ENCODE measurements at places on chromosomes 1 and 21.
A peak's percentile ranks its signal among the peaks of the same experiment; 100 is the strongest.

GRCh38 chr1:165434281-165434680 lies 10.6 kb downstream of the RXRG start:
- DNase-seq = no peak

DNA sequence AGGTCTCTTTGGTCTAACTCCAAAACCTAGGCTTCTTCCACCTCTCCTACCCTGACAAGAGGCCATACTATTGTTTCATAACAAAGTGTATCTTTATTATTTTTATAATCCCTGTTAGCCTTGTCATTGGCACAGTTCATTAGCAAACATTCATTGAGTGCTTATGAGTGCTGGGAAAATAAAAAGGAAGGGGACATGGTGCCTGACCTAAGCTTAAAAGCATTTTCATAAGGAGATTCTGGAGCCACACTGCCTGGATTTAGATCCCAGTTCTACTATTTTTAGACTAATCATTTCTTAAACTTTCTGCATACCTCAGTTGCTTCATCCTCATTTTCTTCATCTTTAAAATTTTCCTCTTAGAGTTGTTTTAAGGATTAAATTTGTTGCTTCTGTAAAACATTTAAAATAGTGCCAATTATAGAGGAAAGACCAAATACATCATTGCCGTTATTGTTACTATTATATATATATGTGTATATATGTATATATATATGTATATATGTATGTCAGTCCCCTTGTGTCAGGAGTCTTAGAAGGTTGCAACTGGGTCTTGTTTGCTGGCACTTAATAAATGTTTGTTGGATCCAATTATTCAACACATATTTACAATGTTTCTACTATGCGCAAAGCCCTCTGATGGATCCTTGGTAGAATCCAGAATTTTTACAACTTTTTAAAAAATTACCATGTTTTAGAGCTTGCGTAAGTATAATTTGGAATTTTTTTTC lies 250.9 kb upstream of the SGIP1 start:
- no peak for DNase-seq

DNA sequence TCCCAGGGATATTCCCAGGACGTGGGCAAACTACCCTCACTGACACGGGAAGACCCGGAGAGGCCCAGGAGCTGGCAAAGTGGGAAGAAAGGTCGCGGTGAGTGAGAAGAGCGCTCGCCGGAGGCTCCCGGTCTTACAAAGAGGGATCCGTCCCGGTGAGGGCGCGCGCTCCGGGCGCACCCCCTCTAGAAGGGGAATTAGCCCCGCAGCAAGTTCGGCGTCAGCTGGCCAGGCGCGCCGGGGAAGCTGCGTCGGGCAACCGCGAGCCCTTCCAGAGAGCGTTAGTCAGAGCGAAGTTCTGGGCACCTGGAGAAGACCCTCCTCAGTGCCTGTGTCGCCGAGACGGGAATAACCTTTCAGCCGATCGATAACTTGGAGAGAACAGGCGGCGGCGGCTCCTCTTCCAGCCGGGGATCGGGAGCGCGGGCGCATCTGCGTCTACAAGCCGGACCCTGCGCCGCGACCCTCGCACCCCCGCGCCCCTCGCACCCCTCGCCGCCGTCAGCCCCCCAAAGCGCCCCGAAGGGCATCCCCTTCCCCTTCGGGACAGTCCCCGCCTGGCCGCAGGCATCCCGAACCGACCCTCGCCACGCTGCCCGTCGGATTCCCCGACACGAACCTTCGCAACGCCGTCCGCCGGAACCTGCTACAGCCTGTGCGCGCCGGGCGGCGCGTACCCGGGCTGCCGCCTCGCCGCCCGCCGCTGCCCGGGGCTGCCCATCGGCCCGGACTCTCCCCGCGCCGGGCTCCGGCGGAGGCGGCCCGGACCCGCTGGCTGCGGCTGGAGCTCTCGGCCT lies 485 bp downstream of the SIPA1L2 start:
- peak; percentile 35 for DNase-seq

GRCh38 chr1:66778969-66779368 lies 22.1 kb downstream of the INSL5 start:
- no peak for DNase-seq

DNA sequence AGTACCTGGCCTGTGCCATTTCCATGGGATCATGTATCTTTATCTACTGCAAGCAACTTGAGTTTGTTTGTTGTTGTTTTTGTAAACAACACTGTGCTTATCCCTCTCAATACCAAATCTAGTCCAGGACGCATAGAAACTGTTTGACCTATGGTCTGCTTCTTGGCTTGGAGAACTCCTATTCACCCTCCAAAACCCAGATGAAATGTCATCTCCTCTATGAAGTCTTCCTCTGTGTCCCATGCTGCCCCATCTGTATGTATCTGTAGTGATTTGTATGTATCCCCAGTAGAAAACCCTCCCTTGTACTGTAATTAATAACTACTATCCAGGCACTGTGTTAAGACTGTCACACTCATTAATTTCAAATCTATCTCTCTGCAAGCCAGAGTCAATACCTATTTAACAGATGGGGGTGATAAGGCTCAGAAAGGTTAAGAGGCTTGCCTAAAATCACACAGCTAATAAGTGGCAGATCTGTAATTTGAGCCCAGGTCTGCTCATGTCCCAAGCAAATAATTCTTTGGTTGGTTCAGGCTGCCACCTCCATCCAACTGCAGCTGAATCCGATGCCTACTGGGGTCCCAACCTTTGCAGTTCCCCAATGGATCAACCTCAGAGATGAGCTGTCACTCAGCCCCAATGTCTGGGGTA lies 24.6 kb upstream of the ECE1 start:
- no peak for DNase-seq

DNA sequence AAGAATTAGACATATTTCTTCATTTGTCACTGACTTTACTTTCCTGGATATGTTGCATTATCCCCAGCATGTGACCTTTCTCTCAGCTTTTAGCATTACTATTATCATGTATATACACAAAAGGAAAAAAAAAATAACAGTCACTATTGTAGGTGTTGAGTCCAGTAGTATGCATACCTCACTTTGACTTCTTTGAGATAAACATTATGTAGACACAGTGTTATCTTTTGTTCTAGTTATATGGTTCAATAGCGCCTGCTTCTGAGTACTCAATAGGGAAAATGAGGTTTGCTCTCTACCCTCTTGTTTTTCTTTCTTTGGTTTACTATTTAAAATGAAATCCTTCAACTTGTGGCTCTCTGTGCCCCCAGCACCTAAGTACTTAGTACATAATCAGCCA lies 409.6 kb upstream of the PKN2 start:
- DNase-seq = no peak

DNA sequence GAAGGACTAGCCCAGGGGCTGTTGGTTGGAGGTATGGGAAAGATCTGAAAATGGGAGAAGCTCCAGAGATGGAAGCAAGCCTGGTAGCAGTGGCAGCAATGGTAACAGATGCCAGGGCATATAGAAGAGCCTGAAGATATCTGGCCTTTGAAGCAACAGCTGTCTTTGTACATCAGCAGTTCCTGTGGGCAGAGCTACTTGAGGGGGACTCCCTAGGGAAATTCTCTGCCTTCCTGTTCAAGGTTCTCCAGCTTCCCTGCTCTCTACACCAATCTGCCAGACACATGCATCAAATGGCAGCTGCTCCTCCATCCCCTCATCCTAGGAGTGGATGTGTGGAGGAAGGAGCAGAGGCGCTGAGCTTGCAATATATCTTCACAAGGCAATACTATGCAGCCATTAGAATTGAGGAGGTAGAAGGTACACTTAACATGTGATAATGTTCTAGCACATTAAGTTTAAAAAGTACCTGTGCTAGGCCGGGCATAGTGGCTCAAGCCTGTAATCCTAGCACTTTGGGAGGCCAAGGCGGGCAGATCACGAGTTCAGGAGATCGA lies 2.2 kb downstream of the TMEM35B start:
- DNase-seq = peak; percentile 92

DNA sequence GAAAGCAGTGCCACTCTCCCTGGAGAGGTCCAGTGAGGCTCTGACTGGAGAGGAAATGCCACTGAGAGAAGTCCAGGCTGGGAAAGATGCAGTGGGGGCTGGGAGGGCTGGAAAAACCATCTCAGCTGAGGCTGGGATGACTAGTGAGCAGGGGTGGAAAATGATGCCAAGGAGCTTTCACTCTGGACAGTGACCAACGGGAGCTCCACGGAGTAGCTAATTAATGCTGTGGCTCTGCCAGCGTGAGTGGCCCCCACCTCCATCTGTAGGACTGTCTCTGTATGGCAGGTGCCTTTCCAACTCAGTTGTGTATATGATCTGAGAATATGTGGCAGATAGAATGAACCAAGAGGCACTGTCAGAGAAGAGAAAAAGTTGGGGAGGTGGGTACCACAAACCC lies 86.7 kb downstream of the DDX20 start:
- DNase-seq = no peak

DNA sequence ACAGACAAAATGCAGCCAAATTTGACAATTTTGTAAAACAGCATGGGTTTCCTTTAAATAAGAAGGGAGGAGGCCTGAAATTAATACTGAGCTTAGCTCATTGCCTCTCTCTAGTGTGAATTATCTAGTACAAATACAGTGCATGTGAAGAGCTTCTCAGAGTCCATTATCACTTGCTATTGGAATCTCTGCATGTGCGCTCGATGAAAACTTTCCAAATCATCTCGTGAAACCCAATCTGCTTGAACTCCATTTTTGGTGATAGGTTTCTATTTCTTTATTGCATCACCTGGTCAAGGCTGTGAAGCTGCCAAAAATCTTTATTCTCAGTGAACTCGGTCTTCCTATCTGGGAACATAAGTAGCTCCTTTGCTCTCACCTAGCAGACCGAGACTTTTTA lies 49.5 kb upstream of the LYPLAL1 start:
- no peak for DNase-seq

DNA sequence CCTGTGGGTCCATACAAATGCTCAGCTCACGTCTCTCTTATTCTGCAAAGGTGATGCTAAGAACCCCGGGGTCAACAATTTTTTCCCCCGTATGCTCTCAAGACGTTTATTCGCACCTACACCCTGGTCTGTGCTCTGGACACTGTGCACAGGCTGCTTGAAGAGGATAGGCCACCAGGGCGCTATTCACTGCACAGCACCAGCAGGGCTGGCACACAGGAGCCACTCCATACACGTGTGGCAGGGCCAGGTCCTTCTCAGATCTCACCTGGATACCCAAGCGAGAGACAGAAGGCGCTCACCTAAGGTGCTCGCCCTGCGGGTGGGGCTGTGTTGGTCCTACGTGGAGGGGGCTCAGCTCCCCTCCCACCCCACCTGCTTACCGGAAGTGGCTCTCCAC lies 16.7 kb downstream of the TMEM63A start:
- DNase-seq = no peak

DNA sequence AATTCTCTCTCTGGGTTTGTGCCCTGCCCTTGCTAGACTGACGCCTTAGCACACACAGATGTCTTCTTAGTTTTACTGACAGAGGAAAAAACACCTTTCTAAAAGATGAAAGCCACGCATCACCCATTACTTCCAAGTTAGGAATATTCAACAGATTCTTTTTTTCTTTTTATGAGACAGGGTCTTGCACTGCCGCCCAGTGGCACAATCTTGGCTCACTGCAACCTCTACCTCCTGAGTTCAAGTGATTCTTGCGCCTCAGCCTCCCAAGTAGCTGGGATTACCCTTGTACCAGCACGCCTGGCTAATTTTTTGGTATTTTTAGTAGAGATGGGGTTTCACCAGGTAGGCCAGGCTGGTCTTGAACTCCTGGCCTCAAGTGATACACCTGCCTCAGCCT lies 169.2 kb downstream of the APP start:
- DNase-seq = no peak

DNA sequence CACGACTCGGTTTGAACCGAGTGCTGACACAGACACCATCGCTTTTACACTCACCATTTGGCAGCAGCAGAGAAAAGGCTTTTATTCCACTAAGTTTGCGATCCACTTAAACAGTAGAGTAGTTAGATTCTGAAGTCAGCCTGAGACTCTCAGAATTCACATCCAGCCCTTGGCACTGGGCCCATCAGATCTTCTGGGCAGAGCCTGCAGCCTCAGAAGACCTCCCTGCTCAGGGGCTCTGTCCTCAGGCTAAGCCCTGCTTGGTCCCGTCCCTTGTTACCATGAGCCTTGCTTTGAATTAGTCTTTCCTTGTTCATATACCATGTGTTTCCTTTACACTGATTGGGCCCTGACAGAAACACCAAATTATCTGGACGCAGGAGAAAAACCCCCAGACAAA lies 41.4 kb upstream of the AJAP1 start:
- no peak for DNase-seq

DNA sequence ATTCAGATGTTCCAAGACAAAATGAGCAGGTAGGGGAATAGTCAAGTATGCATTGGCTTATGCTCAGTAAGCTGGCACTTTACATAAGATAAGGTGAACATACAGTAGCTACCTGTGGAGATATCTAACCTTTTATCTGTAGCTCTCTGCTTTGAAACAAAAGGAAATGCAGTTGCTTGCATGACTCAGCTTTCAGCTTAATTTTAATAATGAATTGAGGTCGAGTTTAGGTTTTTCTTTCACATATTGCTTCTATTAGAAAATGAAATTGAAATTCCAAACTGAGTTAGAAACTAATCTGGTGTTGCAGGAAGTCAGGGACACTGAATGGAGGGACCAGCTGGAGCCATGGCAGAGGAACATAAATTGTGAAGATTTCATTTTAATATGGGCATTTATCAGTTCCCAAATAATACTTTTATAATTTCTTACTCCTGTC lies 8.3 kb downstream of the FRRS1 start:
- DNase-seq = no peak

- no peak for DNase-seq
Measured at GRCh38 chr1:53359225-53359933, 31.5 kb upstream of the LRP8 start.

DNA sequence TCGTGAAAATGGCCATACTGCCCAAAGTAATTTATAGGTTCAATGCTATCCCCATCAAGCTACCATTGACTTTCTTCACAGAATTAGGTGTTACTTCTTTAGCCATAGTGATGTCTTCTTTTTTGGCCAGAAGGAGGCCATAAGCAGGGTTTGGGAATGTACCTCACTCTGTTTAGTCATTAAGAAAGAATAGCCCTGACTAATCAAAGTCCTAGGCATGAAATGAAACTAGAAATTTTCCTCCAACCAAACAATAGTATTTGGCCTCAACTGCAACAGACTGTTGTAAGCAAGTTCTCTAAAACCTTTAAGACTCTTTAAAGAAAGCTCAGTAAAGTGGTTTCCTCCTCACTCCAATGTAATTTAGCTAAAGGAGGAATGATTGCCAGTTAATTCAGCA lies 163.9 kb downstream of the AKT3 start:
- no peak for DNase-seq

All from myocyte (in vitro differentiated cells).